ENCODE measurements at places on chromosomes 2 and 18.

GRCh38 chr2:26769089-26769761, 5.1 kb downstream of the SLC35F6 start:
- no peak for DNase-seq

DNA sequence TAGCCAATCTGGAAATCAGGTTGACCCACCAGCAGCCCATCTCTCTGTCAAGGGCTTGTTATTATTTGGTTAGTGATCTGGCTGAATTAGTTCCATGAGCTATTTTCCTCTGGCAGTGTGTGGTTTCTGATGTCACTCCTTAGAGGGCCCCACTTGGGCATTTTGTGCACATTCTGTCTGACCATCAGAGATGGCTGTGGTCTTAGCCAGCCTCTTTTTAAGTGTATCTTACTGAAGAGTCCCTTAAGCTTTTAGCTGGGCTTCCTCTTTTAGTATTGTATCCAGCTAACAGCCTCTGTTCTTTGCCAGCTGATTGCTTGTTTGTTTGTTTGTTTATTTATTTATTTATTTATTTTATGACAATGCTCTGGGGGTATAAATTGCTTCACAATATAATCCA, 951.1 kb upstream of the CNTNAP5 start:
- DNase-seq: no peak

DNA sequence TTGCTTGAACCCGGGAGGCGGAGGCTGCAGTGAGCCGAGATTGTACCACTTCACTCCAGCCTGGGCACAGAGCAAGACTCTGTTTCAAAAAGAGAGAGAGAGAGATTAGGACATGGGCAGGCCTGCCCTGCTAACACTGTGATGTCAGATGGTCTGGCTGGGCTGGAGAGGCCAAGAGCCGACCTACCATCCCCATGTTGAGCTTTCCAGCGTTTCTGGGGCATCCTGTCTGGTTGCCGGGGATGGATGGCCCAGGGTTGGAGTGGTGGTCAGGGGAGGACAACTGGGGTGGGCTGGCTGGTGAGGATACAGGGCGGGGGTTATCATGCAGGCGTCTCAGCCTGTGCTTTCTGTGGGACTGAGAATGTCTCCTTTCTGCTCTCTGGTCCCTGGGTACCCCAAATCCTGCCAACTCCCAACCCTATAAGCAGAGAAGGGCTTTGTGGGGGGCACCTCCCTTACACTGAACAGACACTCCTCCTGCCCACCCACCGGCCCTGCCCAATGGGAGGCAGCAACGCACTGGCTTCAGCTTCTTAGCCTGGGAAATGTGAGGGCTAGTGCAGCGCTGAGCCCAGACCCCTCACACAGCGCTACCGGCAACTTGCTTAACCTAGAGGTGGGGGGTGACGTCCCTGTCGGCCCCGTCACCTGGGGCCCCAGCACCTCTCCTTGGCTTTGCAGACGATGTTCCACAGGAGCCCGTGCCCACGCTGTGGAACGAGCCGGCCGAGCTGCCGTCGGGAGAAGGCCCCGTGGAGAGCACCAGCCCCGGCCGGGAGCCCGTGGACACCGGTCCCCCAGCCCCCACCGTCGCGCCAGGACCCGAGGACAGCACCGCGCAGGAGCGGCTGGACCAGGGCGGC, 5.4 kb downstream of the SNORC start:
- no peak for DNase-seq

GRCh38 chr2:235358981-235359471, 134.8 kb upstream of the AGAP1 start:
- DNase-seq: no peak

DNA sequence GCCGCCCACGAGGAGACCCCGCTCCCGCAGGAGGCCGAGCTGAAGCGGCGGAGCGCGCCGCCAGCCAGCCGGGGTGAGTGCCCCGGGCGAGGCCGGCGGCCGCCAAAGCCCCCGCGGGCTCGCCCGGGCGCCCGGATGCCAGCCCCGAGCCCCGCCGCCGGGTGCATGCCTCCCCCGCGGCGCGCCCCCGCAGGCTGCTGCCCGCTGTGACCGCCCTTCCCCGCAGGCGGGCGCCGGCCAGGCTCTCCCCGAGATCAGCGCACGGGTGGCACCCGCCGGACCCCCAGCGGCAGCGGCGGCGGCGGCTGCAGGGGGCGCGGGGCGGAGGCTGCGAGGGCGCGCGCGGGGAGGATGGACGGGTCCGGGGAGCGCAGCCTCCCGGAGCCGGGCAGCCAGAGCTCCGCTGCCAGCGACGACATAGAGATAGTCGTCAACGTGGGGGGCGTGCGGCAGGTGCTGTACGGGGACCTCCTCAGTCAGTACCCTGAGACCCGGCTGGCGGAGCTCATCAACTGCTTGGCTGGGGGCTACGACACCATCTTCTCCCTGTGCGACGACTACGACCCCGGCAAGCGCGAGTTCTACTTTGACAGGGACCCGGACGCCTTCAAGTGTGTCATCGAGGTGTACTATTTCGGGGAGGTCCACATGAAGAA, 470 bp downstream of the KCNF1 start:
- DNase-seq: no peak

DNA sequence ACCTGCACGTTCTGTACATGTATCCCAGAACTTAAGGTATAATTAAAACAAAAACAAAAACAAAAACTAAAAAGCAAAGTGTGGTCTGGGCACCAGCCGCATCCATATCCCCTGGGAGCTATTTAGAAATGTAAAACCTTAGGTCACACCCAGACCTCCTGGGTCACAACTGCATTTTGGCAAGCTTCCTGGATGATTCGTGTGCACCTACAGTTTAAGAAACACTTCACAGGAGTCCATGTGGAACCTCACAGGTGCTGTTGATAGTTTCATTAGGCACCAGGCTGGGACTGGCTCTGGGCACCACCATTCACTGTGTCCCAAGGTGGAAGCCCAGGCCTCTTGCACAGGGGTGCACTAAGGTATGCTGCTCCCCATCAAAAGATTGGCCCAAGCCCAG, 103.6 kb upstream of the BOD1L2 start:
- DNase-seq: no peak

- DNase-seq: no peak
Observed at GRCh38 chr2:1548910-1549673, 135.8 kb downstream of the TPO start.

- DNase-seq: no peak
Observed at GRCh38 chr18:54718408-54718773, 109.9 kb upstream of the RAB27B start.

GRCh38 chr18:6521803-6522418, 107.2 kb upstream of the L3MBTL4 start:
- DNase-seq: no peak

- no peak for DNase-seq
Observed at GRCh38 chr2:210268281-210268680, 43.0 kb upstream of the ACADL start.

DNA sequence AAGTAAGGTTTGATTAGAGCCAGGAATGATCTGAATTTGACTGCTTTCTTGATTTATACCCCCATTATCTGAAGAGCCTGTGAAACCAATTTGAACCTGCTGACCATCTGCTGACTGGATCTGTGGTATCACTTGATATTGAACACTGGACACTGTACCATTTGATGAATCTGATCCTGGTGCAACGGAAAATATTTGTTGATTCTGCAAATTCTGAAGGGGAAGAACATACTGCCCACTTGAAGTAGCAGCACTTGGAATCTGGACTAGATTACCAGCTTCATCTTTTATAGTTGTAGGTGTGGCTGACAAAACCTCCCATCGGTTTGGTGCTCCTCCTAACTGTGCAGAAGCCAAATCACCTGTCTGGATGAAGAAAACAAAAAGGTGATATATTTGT, 9.3 kb downstream of the SP3 start:
- DNase-seq: no peak

- no peak for DNase-seq
Observed at GRCh38 chr18:31596081-31596872, 4.6 kb downstream of the TTR start.

DNA sequence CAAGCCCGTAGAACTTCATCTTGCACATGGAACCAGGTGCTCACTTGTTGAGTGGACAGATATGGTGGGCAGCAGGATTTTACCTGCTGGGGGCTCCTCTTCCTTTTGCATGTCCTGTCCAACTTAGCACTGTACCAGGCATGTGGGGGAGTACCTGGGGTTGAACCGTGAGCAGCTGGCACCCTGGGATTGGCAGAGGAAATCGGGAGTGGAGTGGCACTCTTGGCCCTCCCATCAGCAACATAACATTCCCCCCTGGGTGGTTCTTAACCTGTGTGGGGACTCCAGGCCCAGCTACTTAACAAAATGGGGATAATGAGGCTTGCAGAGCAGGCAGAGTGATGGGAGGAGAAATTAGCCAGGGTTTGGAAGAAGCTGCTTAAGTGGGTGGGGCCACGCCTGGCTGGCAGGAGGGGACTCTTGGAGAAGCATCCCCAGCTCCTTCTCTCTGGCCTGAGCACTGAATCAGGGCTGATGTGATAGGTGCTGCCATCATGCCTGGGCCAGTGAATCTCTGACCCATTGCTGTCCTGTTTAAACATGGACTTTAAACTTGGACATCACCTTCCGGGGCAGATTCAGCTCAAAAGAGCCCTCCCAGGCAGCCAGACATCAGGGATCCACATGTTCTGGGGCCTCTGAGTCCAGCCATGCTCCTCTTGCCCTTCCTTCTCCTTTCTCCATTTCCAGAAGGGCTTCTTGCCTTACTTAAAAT, 15.5 kb downstream of the FOSL2 start:
- DNase-seq: no peak

DNA sequence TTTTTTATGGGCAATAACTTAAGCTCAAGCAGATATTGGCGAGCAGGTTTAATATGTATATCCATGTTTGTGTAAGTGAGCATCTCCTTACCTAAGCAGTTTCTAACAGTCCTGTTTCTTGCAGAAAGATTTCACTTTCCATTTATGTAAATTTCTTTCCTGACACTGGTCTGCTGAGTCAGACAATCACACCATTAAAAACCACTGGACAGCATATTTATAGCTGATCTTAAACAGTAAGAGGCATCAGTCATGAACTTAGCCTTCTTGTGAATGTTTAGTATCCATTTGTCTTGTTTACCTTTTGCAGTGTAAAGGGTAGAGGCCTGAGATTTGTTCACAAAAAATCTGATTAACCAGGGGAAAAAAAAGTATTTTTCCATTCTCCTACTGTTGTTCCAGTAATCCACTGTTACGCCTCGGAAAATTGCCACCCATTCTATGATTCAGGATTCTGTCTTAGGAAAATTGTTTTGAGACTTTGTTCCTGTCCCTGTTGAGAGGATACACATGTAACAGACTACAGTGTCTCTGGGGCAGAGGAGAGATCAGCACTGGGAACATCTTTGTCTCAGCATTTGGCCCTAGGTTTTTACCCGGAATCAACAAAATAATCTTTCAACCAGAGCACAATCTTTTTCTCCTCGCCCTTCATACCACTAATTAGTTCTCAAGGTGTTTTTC, 521.0 kb upstream of the NRP2 start:
- DNase-seq: no peak

DNA sequence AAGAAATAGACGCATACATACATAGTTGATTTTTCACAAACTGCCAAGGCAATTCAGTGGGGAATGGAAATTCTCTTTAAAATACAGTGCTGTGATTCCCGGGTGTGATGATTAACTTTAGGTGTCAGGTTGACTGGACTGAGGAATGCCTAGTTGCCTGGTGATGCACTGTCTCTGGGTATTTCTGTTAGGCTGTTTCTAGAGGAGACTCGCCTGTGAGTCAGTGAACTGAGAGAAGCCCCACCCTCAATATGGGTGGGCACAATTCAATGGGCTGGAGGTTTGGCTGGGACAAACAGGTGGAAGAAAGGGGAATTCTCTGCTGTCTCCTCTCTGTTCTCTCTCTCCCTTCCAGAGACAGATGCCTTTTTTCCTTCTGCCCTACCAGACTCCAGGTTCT, 187.6 kb downstream of the ARHGAP28 start:
- DNase-seq: no peak

DNA sequence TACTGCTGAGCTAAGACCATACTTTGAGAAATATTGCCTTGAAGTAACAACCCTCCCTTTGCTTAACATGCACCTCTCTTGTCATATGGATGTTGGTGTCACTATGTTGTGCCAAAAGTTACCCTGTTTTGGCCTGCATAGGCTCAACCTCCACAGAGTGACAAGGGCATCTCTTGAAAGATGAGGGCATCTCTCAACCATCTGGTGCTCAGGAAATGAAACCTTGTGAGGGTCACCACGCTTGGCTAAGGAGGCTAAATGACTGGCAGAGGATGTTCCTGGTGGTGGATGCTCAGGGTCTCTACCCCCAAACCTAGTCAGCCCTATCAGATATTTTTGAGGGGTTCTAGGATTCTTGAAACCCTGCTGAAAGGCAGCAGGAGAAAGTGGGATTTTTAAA, 2.3 kb downstream of the LHCGR start:
- no peak for DNase-seq

DNA sequence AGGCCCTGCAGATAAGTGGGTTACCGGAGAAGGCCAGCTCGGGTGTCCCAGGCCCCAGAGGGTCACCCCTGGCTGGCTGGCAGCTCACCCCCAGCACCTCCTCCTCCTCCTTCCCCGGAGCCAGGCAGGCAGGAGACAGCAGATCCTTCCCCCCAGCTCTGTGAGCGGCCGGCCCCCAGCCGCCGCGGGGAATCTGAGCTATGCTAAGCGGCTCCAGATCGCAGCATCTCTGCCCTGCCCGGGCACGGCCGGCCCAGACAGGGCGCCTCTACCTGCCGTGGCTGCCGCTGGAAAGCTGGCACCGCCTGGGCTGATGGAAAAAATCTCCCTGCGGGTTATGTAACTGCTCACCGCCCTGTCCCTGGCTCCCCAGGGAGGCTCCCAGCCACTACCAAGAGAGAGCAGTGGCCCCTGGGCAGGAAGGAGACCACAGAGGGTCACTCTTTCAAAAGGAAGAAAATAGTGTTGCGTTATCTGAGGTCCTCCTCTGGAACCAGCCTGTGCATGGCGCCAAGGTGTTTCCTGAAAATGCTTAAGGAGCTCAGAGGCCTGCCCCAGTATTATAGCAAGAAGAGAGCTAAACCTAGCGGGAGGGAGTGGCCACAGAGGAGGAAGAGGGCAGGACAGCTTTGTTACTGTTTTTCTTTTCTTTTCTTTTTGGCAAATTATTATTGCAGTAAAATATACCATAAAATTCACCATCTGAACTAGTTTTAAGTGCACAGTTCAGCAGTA, 179.0 kb downstream of the SMAD7 start:
- no peak for DNase-seq

- no peak for DNase-seq
Observed at GRCh38 chr2:62343636-62344337, 147.9 kb downstream of the B3GNT2 start.

Data from CD4-positive, alpha-beta memory T cell (primary cell).